ENCODE measurements at places on chromosomes 16 and 17.

DNA sequence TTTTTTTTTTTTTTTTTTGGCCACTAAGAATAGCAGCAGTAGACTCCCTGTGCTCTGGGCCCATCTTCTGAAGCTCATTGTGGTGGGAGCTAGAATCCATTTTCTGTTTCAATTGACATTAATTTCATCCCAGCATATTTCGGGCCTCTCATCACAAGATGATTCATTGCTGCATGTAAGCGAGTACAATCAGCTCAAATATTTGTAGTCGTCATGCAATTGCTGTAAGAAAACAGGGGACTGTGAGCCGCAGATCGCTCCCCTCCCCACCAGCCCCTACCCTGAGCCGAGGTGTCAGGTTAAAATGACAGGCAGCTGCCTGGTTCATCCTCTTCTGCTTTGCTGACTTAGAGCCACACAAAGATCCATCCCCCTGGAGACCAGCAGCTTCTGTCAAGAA, 358.8 kb upstream of the CDH5 start:
- no peak for DNase-seq

DNA sequence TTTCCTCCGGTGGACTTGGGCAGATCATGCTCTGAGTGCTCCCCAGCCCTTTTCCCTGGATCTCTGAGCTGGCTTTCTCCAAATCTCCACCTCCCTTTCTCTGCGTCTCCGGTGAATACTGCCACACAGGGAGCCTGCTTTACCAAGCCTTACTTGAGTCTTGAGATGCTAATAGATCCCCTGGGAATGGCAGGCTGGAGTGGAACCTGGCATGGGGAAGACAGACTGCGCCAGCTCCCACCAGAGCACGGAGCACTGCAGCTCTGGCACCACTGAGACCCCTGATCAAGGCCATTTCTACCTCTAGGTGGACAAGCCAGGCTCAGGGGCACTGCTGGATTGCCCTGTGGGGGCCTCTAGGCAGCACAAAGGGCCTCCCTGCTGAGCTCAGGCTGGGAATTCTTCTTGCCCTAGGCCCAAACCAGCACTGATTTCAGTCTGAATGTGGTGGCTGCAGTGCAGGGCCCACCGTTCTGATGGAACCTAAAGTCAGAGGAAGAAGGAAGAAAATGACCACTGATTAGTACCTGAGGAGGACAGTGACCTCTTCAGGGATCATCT, 74.3 kb upstream of the CRHR1 start:
- DNase-seq, result no peak

- DNase-seq, result no peak
Measured at GRCh38 chr16:4935241-4935855, 1.6 kb downstream of the PPL start.

DNA sequence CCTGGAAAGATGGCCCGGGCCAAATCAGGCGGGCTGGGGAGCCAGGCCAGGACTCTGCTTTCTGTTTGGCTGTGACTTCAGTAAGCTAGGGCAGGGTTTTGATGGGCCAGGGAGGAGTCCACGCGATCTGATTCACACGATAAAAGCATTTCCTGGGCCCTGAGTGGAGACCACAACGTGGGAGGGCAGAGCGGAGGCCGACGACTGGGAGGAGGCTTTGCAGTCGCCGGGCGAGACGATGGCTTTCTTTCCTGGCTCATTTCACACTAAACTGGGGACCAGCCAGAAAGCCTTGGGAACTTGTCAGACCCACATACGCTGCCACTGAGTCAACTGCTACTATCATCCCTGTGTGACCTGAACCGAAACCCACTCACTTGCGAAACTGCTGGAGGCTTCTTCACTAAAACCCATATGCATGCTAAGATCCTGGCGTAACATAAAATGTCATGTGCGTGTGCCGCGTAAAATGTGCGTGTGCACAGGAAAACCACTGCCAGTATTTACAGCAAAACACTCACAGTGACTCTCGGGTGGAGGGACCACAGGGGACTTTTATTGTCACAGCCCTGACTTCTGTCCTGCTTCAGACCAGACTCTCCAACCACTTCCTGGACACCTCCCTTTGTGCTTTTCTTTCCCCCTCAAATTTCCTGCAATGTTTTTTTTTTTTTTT, 14.2 kb upstream of the RHBDF2 start:
- DNase-seq, result peak; percentile 74

DNA sequence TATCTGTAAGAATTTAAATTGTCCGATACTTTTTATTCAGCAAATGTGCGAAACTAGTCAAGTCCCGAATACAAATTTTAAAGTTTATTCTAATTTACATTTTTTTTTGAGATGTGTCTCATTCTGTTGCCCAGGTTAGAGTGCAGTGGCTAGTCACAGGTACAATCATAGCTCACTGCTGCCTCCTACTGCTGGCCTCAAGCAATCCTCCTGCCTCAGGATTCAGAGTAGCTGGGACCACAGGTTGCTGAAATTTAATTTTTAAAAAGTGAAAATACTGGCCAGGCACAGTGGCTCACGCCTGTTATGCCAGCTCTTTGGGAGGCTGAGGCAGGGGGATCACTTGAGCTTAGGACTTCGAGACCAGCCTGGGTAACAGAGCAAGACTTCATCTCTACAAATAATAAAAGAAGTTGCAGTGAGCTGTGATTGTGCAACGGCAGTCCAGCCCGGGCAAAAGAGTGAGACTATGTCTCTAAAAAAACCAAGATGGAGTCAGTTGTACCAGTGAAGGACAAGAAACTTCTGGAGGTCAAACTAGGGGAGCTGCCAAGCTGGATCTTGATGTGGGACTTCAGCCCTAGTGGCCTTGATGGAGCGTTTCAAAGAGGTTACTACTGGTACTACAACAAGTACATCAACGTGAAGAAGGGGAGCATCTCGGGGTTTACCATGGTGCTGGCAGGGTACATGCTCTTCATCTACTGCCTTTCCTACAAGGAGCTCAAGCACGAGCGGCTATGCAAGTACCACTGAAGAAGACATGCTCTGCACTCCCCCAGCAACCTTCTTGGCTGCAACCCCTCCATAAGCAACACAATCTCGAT, 5.6 kb downstream of the POLG2 start:
- no peak for DNase-seq

DNA sequence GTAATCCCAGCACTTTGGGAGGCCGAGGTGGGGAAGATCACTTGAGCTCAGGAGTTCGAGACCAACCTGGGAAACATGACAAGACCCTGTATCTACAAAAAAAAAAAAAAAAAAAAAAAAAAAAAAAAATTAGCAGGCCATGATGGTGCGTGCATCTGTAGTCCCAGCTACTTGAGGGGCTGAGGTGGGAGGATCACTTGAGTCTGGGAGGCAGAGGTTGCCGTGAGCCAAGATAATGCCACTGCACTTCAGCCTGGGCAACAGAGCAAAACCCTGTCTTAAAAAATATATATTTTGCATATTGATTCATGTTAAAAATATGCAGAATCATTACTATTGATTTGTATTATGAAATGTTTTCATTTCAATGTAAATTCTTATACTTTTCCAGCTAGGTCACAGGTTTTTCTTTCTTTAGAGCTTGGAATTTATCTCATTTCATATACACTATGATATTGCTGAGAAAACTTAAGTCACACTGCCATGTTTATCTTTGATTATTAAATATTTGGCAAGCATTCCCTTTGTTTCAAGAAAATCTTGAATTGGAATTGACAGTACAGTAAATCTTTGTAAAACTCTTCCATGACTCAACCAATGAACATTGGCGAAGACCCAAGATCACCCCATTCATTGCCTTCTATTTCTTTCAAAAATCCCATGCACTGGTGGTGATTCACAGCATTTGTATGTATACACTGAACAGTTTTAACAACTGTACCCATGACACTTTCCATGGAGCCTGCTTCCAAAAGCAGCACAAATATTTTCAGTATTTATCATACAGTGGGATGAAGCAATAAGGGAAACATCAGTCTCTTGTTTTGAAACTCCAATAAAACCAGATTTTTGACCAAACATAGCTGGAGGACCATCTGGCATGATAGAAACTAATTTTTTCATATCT, 83.5 kb upstream of the TNRC6A start:
- DNase-seq, result no peak

- DNase-seq, result no peak
Measured at GRCh38 chr17:15418781-15419180, 48.6 kb downstream of the CDRT4 start.

GRCh38 chr17:57999496-58000017, 7.5 kb downstream of the SRSF1 start:
- no peak for DNase-seq

GRCh38 chr17:42559075-42559474, 2.9 kb upstream of the COASY start:
- DNase-seq, result no peak

- no peak for DNase-seq
Measured at GRCh38 chr17:4663711-4664110, 22.2 kb upstream of the ALOX15 start.

All from T-helper 2 cell (primary cell).